ENCODE measurements at places on chromosomes 1 and 21.

- DNase-seq: peak; percentile 31
Measured at GRCh38 chr1:112298558-112298957, 97.5 kb upstream of the CTTNBP2NL start.

- DNase-seq: no peak
Measured at GRCh38 chr1:246492611-246493245, 14.4 kb downstream of the SMYD3 start.

GRCh38 chr1:163842571-163842970 lies 520.8 kb downstream of the NUF2 start:
- no peak for DNase-seq

DNA sequence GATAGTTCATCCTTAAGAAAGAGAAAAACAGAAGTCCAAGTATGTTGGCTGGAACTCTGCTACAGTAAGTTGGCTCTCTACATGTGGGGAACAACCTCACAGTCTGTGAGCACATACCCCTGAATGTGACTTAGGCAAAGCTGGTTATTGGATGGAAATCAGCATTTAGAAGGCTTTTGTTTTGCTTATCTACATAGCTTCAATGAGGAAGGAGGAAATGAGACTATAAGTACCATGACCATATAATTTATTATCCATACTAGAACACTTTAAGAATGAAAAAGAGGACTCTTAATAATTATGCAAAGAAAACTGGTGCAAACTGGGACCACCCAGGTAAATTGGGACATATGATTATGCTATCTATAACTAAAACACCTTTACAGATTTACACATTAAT lies 31.7 kb upstream of the CD55 start:
- DNase-seq: no peak

GRCh38 chr1:81681601-81682266 lies 119.0 kb upstream of the ADGRL2 start:
- no peak for DNase-seq

GRCh38 chr1:12188115-12188514 lies 21.3 kb downstream of the TNFRSF1B start:
- DNase-seq: no peak

DNA sequence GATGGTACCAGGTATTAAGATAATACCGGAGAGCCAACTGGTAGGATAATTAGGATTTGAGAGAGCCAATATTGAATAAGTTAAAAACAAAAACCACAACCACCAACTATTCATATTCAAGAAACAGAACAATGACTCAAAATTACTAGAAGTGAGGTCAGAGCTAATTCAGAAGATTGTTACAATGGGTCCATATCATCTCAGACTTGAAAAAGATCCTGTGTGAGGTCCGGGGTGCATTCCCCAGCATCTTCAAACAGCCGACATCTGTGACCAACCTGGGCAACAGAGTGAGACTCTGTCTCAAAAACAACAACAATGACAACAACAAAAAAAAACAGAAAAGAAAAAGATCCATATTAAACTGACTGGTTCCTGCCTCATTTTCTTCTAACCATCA lies 18.6 kb downstream of the AK2 start:
- no peak for DNase-seq

- no peak for DNase-seq
Measured at GRCh38 chr1:184199438-184200085, 148.0 kb downstream of the TSEN15 start.

DNA sequence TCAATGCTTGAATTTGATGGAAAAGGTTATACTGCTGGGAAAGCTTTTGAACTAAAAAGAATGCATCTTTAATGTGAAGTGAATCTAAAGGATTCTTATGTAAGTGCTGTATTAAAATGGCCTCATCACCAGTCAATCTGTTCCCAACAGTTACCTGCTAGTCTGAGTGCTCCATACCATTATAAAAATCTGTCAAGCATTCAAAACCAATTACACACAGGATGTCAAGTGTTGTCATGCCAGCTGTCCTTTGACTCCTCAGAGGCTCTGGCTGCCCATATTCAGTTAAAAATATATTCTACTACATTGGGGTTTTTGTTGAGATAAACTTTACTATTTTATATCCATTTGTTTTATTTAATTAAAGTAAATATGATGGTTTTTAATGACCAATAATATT lies 1587.7 kb downstream of the AMY1C start:
- no peak for DNase-seq

DNA sequence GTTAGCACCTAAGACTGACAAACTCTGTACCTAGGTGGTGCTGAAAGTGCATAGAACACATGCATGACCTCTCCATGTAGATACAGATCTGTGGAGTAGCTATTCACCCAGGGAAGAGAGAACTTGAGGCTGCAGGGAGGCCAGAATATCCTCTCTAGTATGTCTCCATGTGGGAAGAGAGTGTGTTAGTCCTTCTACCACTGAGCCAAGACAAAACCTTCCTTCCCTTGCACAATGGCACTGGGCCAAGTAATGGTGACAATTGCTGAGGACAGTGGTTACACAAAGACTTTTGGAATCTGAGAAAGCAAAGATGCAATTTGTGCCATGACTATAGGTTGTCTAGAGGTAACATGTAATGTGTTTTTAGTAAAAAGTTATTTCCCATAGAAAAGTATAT lies 52.3 kb downstream of the C1orf198 start:
- no peak for DNase-seq

GRCh38 chr1:1889847-1890505 lies 911 bp downstream of the GNB1 start:
- DNase-seq: peak; percentile 85

DNA sequence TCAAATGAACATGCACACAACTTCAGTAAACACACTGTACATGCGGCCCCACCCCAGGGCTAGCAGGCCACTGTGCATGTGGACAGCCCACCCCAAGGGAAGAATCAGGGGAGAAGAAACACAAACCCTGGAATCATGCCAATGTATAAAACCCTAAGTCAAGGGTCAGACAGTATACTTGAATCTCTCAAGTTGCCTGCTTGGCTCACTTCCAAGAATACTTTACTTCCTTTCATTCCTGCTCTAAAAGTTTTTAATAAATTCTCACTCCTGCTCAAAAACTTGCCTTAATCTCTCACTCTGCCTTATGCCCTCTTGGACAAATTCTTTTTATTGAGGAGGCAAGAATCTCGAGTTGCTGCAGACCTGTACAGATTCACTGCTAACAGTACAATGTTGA lies 231.2 kb upstream of the CACYBP start:
- DNase-seq: no peak

- no peak for DNase-seq
Measured at GRCh38 chr1:228455715-228456114, 31.5 kb upstream of the RNF187 start.

DNA sequence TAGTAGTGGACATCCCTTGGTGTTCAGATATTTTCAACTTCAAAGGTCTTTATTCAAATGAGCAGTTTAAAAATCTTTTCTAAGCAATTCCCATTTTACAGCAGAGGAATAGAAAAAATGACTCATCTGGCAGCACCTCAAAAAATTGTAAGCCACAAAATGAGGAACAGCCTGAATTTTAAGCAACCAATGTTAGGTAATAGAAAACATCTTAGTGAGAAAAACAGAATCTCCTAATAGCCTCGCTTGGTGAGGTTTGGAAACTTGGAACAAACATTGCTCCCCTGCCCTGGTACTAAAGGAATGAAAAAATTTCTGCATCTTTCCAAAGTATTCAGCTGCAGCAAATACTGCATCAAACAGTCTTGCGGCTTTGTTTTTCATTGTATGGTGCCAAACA lies 264.4 kb downstream of the NTNG1 start:
- DNase-seq: peak; percentile 29

DNA sequence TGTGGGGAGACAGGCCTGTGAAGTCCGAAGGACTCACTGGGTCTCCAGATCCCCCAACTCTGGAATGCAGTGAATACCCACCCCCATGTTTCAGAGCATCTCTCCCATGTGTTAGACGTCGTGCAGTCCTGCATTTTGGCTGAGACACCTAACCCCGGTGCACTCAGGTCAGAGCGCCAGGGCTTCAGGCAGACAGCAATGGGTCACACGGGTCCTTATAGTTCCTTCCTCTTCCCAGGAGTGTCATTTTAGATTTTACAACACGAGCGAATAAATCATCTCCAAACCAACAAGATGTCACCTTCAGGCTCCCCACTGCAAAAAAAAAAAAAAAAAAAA lies 5.1 kb downstream of the PRRX1 start:
- DNase-seq: no peak

DNA sequence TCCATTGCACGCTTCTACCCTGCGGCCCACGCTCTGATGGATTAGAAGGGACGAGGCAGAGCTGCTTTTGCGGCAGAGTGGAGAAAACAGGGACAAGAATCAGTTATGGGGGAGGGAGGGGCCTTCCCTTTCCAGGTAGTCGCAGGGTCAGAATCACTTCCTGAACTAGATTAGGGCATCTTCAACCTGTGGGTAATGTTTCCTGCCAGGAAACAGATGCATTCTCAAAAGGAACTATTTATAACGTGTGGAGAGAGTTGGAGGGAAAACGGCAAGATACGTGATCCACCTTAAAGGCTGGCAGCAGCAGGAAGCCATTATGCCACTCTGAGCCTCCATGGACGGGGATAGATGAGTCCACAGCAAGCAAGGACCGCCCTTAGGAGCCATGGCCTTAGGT lies 59.9 kb upstream of the CNTN2 start:
- no peak for DNase-seq

GRCh38 chr1:61568460-61569302 lies 156.3 kb downstream of the TM2D1 start:
- no peak for DNase-seq

DNA sequence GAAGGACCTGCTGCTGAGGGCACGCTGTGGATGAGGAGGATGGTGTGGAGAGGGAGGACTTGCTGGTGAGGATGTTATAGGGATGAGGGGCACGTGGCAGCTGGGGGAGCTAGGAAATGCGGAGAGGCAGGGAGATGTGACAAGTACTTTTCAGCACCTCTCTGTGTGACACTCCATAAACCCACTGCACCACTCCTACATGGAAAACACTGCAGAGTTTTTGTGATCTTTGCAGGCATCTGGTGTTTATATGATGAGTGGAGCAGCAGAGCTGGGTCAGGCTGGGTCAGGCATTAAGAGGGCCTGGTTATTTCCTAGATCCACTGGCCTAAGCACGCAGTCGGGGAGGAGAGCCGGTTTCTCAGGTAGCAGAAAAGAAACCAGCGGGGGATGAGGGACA lies 167.3 kb upstream of the COA6 start:
- no peak for DNase-seq

DNA sequence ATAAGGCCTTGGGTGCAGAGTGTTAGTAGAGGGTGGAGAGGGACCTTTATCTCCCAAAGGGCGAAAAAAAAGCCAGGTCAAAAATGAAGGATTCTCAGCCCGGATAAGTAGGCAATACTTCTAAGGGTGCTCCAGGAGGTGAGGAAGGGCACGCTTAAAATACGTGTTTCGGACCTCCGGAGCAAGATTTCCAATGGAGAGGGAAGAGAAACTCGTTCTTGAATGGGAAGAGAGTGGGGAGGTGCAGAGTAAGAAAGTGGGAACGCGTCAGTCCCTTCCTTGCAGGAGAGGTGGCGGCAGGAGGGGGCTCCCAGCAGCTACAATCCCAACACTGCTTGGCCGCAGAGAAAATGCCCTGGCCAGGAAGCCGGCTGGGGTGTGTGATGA lies 581 bp downstream of the EFCAB14 start:
- DNase-seq: peak; percentile 14

DNA sequence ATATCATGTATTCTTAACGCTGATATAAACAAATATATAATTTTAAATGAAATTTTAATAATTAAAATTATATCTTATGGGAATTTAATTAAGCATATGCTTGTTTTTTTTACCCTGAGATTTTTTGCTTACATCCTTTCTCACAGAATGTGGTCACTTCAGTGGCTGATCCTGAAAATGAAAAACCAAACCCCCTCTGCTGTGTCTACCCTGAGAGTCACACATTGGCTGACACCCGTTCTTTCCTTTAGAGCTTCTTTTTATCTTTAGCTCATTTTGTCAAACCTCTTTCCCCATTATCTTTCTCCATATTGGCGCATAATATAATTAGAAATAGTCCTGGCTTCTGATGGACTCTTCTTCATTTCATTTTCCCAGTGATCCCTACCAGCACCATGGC lies 10.8 kb upstream of the CACYBP start:
- DNase-seq: no peak

Measured in HL-60 (cell line).